ENCODE measurements at places on chromosomes 12 and 14. TPM values are rescaled to one million over a fixed set of nuclear protein-coding genes. Genes with fewer than 3 reads are reported as not detected.

SLCO1C1 gene
- total RNA-seq: 0.99 TPM

PLA2G1B gene
- not detected for total RNA-seq

MAP1LC3B2 gene
- 0.29 TPM for total RNA-seq

FGD4 gene
- total RNA-seq: 40.5 TPM

PTCSC3 gene
- not detected for total RNA-seq
